A673 (cell line): ENCODE measurements at places on chromosomes 1 and 21. TPM values are rescaled to one million over a fixed set of nuclear protein-coding genes. Genes with fewer than 3 reads are reported as not detected.

- no peak for DNase-seq
- H3K36me3 ChIP-seq: no peaks in the 10 kb centered on the region
- no peaks in the 10 kb centered on the region for H3K27me3 ChIP-seq
Observed at GRCh38 chr1:89041119-89041641, 18.5 kb upstream of the GBP3 start.

Gene PROK1
- total RNA-seq: not detected in 2 replicates

- DNase-seq: no peak
- no peaks in the 10 kb centered on the region for H3K36me3 ChIP-seq
- H3K27me3 ChIP-seq: no peaks in the 10 kb centered on the region
- no peak overlapping the region for H3K4me3 ChIP-seq
- H3K27ac ChIP-seq: no peak overlapping the region
- peaks cover 10% of the 10 kb centered on the region for H3K4me1 ChIP-seq
Observed at GRCh38 chr1:39643705-39644104, 4.3 kb upstream of the HEYL start.

DNA sequence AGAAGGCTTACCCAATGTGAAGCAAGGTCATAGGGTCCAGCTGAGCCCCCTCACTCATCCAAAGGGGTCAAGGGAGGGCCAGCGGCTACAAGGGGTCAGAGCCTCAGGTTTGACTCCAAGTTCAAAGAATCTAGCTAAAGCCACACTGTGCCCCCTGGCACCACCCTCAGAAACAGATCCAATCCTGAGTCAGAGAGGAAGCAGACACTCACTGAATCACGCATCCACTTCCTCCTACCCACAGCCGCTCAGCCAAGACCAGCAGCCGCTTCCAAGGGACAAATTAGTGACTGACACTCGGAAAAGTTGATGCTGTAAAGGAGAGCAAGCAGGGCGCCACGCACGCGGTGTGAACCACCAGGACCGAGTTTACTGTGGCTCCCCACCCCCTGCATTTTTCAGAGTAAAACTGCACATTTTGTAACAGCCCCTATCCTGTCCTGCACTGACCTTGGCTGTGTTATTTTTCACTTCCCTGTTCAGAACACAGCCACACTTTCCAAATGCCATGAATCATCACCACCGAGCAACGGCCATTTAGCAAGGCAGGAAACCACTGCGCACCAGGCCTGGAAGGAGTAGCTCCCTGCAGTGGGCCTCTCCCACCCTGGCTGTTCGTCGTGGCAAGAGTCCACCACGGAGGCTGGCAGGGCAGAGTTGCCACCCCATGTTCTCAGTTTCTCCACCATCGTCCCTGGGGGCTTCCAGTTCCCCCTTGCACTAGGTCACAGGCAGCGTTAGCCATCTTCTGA, 147.8 kb downstream of the TOMM20 start:
- H3K4me3 ChIP-seq: no peak overlapping the region
- DNase-seq: peak; percentile 35
- no peak overlapping the region for H3K27ac ChIP-seq
- H3K27me3 ChIP-seq: no peaks in the 10 kb centered on the region
- H3K36me3 ChIP-seq: no peaks in the 10 kb centered on the region
- H3K4me1 ChIP-seq: peaks cover 9% of the 10 kb centered on the region

DNA sequence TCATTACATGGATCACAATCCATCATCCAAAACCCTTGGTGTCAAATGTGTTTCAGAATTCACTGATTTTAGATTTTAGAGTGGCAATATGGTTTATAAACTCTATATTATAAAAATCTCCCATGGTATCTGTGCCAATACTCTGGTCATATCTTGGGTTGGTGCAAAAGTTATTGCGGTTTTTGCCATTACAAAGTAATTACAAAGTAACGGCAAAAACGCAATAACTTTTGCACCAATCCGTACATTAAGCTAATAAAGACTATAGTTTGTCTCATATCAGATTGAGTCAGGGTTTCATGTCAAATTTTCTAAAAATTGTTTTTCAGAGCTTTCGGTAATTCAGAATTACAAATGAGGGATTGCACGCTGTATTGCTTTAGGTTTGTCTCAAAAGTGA, 23.4 kb upstream of the NTMT2 start:
- H3K4me1 ChIP-seq: no peaks in the 10 kb centered on the region
- no peak overlapping the region for H3K27ac ChIP-seq
- no peak overlapping the region for H3K4me3 ChIP-seq
- H3K36me3 ChIP-seq: no peaks in the 10 kb centered on the region
- no peak for DNase-seq

GRCh38 chr1:149887456-149888246, 11.7 kb upstream of the BOLA1 start:
- no peaks in the 10 kb centered on the region for H3K27me3 ChIP-seq
- no peaks in the 10 kb centered on the region for H3K4me1 ChIP-seq
- no peaks in the 10 kb centered on the region for H3K36me3 ChIP-seq
- peak overlapping the region; percentile 68 for H3K4me3 ChIP-seq
- peak overlapping the region; percentile 98 for H3K27ac ChIP-seq
- peak; percentile 98 for DNase-seq

- H3K27me3 ChIP-seq: peaks cover 30% of the 10 kb centered on the region
- H3K4me3 ChIP-seq: no peak overlapping the region
- no peaks in the 10 kb centered on the region for H3K4me1 ChIP-seq
- H3K27ac ChIP-seq: no peak overlapping the region
Observed at GRCh38 chr1:223350361-223350908, 13.5 kb downstream of the SUSD4 start.

GRCh38 chr1:53264048-53264447, 25.7 kb upstream of the MAGOH start:
- no peak overlapping the region for H3K4me3 ChIP-seq
- H3K27ac ChIP-seq: no peak overlapping the region
- H3K27me3 ChIP-seq: peaks cover 18% of the 10 kb centered on the region
- no peak for DNase-seq

- peak overlapping the region; percentile 95 for H3K27ac ChIP-seq
- peak overlapping the region; percentile 89 for H3K4me3 ChIP-seq
- no peaks in the 10 kb centered on the region for H3K36me3 ChIP-seq
Observed at GRCh38 chr1:18901147-18901951, 1.0 kb downstream of the ALDH4A1 start.

Gene PLPP3
- 0.39 and 0.79 TPM in 2 replicates for total RNA-seq
